ENCODE measurements at places on chromosomes 7 and 10.

DNA sequence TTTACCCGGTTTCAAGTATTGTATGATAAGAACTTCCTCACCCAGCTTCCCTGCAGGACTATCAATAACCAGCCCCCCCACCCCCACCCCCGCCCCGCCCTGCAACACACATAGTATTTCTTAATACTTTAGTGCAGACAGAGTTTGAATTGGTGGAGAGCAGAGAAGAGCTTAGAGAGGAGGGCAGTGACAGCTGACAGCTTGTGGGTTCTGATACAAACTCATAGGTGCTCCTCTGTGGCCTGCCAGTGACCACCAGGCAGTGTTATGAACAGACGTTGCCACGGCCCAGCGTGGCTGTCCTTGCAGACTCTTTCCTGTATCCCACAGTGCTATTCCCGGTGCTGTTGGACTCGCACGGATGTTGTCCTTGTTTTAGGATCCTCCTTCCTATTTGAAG, 186.9 kb upstream of the ADO start:
- no peak for DNase-seq

GRCh38 chr10:29326886-29327745, 38.2 kb downstream of the LYZL1 start:
- no peak for DNase-seq

- DNase-seq = no peak
These were observed 207.8 kb downstream of the DYNC1I1 start for GRCh38 chr7:95980167-95980566.

DNA sequence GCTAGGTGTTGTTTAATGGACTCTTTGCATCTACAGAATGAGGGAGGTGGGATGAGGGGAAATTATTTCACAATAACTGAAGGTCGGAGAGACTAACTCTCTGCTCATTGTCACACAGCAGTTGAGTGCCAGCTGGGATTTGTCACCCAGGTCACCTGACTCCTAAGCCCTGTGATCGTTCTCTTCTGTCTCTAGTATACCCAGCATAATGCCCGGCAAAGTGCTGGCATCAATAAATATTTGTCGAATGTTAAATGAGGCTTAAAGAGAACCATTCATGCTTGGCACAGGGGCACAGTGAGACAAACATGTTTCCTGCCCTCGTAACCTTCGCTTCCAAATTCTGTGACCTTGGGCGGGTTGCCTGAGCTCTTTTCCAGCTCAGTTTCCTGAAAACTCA, 70.8 kb downstream of the TCF7L2 start:
- no peak for DNase-seq

GRCh38 chr10:129538236-129538635, 71.2 kb downstream of the MGMT start:
- no peak for DNase-seq

GRCh38 chr10:21293518-21294356, 231.7 kb downstream of the SKIDA1 start:
- DNase-seq = no peak

GRCh38 chr7:42186151-42186550, 50.9 kb downstream of the GLI3 start:
- no peak for DNase-seq

DNA sequence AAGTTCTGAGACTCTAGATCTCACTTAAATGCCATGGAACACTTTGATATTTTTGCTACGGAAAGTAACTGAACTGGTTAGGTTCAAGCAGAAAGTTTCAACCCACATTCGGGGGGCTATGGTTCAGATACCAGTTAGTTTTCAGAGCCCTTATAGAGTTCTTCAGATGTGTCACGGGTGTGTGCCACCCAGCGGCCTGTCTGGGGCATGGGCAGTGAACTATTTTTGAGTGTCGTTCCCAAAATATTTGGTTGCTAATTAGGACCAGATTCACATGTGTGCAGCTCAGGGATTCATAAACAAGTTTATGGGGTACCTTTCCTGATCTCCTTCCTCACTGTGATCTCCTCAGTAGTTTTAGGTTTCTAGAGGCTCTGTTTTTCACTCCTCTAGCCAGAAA, 271.9 kb downstream of the C7orf25 start:
- DNase-seq = no peak

- no peak for DNase-seq
These were observed 295.2 kb downstream of the CAMK1D start for GRCh38 chr10:12644380-12645144.

- DNase-seq = no peak
These were observed 551.0 kb upstream of the AUTS2 start for GRCh38 chr7:69047151-69047754.

GRCh38 chr10:31774299-31774900, 154.2 kb downstream of the ARHGAP12 start:
- DNase-seq = no peak

- DNase-seq = no peak
These were observed 170.0 kb downstream of the MGMT start for GRCh38 chr10:129637010-129637409.

- no peak for DNase-seq
These were observed 101.4 kb upstream of the GLI3 start for GRCh38 chr7:42338231-42338915.

- DNase-seq = no peak
These were observed 26.7 kb downstream of the SVIL start for GRCh38 chr10:29608062-29608461.

DNA sequence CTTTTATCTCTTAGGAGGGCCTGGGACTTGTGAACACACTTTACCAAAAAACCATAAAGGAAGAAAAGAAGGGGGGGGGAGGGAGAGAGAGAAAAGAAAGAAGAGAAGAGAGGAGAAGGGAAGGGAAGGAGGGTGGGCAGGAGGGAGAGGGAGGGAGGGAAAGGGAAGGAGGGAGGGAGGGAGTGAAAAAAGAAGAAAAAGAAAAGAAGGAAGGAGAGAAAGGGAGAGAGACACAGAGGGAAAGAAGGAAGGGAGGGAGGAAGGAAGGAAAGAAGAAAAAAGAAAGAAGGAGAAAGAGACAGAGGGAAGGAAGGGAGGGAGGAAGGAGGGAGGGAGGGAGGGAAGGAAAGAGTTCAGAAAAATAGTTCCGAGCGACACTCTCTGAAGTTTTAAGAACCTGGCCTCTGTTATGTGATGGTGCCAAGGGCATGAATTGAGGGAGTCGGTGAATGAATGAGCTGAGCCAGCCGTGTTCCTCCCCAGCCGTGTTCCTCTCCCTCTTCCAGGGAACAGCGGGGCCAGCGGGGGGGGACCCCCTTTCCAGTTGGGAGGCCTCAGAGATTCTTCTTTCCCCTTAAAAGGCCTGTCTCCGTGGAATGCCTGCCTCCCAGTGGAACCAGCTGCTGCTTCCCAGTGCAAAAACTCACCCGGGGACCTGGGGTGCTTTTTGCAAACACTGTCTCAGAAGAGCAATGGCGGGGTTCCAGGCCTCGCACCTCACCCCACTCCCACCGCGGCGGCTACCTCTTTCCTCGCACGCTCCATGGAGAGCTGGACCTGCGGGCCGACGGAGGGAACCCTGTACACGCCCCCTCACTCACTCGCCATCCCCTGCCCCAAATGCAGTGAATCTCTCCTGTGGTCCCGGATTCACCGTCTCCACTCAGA, 84.1 kb downstream of the FOXL3 start:
- no peak for DNase-seq

GRCh38 chr7:43834463-43835251, 34.7 kb downstream of the MRPS24 start:
- no peak for DNase-seq

DNA sequence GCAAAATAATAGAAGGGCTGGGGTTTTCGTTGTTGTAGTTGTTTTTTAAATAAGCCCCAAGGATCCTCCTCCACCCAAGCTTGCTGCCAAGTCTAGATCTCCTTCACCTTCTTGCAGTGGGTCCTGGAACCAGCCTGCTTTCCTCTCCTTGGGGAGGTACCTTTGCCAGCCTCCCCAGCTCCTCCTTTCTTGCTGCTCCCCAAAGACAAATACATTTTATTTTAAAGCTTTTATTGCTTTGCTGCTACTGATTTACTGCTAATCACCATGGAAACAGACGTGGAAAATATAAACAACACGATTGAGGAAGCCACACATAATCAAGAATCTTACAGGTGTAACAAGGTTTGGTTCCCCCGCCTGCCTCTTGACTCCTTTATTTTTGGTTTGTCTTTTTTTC, 17.4 kb upstream of the SLF2 start:
- DNase-seq = no peak

DNA sequence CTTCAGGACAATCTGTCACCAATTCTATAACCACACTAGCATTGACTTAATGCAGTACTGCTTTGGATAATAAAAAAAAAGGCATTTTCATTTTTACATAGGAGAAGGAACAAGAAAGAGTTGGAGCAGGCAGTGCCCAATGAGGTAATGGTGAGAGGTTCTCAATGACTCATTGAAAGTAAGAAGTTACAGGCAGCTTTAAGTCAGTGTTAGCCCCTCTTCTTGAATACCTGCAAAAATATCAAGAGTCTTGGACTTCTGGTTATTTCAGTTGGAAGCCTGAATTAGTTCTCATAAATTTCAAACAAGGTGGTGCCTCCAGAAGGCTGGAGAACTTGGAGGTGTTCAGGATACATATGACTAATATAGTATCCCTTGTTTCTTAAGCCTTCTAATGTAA, 422.5 kb downstream of the HTR7 start:
- no peak for DNase-seq

DNA sequence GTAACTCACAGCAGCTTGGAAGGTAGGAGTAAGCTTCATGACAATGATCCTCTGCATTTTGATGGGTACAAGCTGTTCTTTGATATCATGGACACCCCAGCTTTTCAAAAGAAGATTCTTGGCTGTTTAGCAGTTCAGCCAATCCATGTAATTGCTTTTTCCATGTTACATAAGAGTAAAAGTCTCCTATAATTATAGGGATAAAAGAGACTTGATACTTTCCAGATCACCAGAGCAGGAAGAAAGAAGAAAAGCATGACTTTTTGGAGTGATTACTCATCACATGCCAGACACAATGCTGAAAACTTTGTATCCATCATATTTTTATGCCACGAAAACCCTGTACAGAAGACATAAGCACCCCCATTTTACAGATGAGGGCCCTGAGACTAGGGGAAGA, 1049.7 kb downstream of the NRG3 start:
- DNase-seq = no peak

- no peak for DNase-seq
These were observed 611.9 kb upstream of the C7orf33 start for GRCh38 chr7:147978651-147979050.

- DNase-seq = no peak
These were observed 30.5 kb downstream of the ARHGAP22 start for GRCh38 chr10:48574322-48574796.

GRCh38 chr10:116891208-116891607, 41.9 kb downstream of the ENO4 start:
- DNase-seq = no peak

- DNase-seq = no peak
These were observed 40.5 kb downstream of the HTR7 start for GRCh38 chr10:90817128-90817889.

DNA sequence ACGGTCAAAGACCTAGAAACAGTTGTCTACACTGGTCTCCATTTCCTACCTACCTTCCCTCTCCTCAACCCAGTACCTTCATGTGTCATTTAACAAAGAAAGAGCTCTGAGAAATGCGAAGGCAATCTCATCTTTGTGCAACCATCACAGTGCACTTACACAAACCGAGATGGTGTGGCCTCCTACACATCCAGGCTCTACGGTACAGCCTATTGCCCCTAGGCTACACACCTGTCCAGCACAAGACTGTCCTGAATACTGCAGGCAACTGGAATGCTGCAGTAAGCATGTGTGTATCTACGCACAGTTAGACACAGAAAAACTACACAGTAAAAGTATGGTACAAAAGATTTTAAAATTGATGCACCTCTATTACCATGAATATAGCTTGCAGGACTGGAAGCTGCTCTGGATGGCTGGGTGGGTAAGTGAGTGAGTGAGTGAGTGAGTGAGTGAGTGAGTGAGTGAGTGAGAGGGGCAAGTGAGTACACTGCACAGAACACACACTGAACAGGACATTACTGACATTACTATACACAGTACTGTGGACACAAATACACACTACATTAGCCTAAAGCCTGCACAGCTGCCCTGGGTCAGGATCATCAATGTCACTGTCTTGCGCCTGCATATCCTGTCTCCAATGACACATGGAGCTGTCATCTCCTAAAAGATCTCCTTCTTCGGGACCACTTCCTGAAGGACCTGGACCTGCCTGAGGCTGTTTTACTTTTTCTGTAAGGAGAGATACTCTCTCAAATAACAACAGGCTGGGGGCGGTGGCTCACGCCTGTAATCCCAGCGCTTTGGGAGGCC, 18.5 kb downstream of the ITGB1 start:
- no peak for DNase-seq

DNA sequence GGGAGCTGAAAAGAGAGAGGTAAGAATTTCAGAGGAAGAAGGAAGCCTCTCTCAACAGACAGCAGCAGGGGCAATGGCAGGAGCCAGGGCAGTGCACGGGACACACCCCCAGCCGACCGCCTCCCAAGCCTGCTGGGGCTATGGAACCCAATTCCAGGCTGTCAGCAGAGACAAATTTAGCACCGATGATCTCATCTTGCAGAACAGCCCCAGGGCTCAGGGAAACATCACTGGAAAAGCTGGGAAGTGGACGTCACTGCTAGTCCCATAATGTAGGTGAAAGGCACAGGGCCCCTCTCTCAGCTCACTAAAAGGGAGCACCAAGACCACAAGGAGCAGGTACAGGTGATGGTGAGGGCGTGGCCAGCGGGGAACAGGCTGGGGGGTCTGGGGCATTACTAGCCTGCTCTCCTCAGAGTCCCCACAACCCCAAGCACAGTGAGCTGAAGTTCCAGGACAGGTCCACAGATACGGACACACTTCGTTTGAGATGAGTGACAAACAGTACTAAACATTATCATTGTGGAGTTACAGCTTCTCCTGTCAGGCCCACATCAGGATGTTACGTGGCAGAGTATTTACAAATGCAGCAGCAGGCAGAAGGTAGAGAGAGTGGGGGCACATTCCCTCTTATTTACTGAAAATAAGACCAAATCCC, 103.7 kb downstream of the PLXNA4 start:
- DNase-seq = no peak

- no peak for DNase-seq
These were observed 14.4 kb upstream of the KIF5B start for GRCh38 chr10:32070645-32071044.

DNA sequence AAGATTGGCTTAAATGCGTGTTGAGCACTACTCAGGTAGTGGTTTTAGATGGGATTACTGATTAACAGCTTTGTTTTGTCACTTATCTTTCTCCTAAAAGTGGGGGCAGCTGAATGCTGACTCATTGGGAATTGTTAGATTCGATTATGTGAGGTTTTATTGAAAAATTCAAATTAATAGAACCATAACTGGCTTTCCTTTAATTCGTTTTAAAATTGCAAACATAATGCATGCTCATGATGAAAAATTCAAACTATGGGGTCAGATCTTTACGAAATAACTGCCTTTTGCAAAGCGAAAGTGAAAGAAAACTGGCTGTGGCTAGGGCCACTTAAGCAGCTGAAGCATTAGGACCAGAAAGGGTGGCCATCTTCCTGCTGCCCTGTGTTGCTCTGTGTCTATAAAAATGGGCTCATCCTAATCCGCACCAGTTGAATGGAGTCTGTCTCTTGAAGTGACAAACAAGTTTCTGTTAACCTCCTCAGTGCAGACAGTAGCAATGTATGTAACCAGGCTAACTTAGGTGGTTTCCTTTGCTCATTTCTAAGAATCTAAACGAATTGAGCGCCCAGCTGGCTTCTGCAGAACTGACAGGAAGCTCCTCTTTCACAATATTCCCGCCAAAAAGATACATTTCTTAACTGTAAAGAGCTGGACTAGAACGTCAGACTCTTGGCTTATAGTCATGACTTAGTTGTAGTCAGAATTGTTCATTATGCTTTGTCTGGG, 27.8 kb downstream of the DENND10 start:
- no peak for DNase-seq

GRCh38 chr10:117781216-117781831, 238.8 kb downstream of the EMX2 start:
- DNase-seq = no peak
